ENCODE measurements at places on chromosomes 3 and 15.

GRCh38 chr15:70583006-70583405 is 180.4 kb downstream of the UACA start:
- no peak for DNase-seq

DNA sequence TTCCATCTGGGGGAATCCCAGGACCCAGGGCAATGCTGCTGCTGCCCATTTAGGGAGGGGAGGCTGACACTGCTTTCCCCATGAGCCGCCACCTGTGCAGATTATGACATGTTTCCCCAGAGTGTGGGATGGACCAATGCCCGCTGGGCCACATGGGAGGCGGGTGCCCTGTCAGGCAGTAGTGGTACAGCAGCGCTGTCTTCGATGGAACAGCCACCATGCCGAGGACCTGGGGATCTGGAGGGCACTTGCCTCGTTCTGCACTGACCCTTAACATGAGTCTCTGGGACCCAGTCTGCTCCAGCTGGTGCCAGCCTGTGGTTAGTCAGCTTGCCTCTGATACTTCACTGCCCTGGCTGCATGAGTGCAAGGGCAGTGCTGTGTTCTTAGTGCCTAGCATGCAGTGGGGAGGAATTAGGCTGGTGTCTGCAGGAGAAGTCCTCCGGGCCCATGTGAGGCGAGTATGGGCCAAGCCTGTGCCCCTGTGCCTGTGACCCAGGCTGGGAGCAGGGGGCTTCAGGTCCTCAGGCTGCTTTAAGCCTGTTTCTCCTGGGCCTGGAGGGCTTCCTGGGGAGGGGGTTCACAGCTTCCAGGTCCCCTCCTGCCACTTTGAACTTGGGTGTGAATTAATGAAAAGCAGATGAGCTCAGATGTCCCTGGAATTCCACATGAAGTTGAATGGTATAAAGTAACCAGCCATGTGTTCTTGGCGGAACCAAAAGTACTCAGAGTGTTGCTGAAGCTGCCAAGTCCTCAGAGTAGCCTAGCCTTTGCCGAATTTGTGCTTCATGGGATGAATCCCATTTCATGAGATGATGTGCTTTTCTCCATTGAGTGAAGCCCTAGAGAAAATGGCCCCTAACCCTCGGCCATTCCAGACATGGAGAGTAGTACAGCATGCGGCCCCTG is 22.9 kb downstream of the KLF13 start:
- no peak for DNase-seq

- peak; percentile 49 for DNase-seq
These were observed 37.9 kb downstream of the CLK3 start for GRCh38 chr15:74653426-74654102.

DNA sequence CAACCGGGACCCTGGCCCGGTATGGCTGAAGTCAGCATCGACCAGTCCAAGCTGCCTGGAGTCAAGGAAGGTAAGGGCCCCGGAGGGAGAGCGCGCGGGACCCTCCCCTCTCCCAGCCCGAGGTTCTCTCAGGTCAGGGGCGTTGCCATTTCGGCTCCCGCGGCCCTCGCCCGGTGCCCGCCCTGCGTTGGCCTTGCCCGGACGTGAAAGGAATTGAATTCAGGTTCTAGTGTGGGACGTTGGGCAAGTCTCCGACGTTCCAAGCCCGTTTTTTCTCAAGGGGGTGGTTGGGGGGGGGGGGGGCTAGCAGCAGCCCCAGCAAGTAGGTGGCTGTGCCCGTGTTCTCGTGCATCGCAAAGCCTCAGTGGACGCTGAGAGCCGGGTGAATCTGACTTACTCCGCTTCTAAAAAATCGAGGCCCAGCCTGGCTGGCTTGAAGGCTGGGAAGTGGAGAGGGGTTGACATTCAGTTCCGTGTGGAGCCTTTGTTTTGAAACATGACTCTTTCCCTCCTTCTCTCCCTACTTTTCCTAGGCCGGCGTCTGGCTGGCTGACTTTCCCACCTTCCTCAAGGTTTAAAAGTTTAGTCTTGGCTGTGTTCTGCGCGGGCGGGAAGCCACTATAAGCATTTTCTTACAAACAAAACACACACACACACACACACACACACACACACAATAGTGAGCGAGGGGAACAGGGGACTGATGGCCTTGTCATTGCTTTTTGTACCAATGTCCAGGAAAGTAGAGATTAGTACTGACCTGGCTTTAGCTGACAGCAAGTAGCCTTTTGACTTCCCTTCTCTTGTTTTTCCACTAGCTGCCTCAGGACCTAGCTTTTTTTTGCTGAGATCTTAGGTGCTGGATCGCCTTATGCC is at the start of gene UTS2B:
UTS2B (minus strand) TSS at position 873 of the 876 bp plus-strand sequence. CDS start 48,337 bp downstream, outside the sequence.
- DNase-seq = peak; percentile 24

- peak; percentile 56 for DNase-seq
These were observed 501.5 kb upstream of the THBS1 start for GRCh38 chr15:39079296-39079847.

GRCh38 chr3:107520535-107520934 is 2.2 kb upstream of the BBX start:
- no peak for DNase-seq
